Glutamatergic neuron (in vitro differentiated cells): ENCODE measurements at places on chromosomes 5 and 9. TPM values are rescaled to one million over a fixed set of nuclear protein-coding genes. Genes with fewer than 3 reads are reported as not detected.

DNA sequence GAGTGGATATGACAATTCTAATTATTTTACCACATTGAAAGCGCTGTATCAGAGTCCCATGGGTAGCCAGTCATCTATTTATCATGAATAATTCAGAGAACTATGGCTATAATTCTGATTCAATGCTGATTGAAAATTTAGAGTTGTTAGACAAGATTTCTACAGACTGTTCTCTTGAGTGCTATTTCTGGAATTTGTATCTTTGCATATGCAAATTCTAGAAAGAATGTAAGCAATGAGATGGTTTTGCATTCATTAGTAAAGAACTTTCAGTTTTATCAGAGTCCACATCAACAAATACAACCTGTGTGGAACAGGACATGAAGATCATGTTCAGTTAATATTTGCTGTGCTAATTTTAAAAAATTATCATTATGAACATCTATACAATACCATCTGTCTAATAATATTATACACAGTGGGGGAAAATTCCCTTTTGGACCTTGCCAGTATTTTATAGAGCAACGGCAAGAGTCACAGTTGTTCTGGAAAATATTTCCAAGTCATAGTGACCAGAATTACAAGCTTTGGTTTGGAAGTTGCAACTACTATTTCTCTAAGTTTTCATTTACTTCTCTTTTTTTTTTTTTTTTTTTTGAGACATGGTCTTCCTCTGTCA is 372.7 kb upstream of the PTGER4 start:
- no peak for DNase-seq

DNA sequence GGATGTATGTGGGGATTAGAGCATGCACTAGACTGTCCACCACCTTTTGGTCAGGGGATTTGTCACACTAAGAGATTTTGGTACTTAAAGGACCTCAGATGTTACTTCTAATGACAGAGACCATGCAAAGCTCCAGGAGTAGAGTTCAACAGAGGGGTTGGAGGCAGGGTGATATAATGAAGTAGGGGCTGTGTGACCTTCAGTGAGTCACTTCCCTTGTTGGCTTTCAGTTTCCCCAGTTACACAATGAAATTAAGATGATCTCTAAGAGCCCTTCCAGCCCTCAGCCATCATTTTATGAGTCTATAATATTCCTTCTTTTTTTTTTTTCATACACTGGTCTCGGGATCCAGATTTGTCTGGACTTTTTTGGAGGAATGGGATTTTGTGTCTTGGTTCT is 26.8 kb downstream of the GLRA1 start:
- no peak for DNase-seq

GRCh38 chr5:173498286-173498685 is 118.2 kb downstream of the BOD1 start:
- DNase-seq = no peak

DNA sequence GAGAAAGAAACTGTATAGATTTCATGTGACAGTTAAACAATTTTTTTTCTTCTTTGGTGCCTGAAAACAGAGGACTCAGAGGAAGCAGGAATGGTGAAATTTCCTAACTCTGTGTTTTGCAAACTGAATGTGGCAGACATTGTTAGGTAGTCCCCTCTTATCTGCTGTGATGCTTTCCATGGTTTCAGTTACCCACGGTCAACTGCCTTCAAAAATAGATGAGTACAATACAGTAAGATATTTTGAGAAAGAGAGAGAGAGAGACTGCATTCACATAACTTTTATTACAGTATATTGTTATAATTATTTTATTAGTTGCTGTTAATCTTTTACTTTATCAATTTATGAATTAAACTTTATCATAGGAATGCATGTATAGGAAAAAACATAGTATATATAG is 627.2 kb downstream of the CCDC171 start:
- no peak for DNase-seq

GRCh38 chr5:142280066-142281007 is 44.5 kb downstream of the SPRY4 start:
- no peak for DNase-seq

GRCh38 chr5:125470280-125470902 is 724.0 kb upstream of the ZNF608 start:
- DNase-seq = no peak

GRCh38 chr5:141942185-141942857 is 15.7 kb downstream of the PCDH12 start:
- DNase-seq = peak; percentile 32

GRCh38 chr9:84860249-84861115 is 191.0 kb downstream of the NTRK2 start:
- DNase-seq = no peak

DNA sequence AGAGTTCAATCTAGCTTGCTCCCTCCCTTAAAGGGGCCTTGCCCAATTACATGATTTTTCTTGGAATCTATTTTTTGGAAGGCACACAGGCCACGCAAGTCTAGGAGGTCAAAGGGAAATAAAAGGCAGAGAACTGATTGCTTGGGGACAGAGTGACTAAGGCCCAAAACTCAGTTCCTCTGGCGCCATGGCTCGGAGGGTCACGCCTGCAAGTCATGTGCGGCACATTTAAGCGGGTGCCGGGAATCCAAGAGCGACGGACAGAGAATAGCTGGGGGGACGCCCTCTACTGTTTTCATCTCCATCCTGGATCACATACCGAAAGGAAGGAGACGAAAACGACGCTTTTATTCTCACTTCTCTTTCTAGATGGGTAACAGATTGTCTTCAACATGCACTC is 78.6 kb downstream of the FREM1 start:
- DNase-seq = no peak

- DNase-seq = no peak
These were observed 20.1 kb downstream of the CDK20 start for GRCh38 chr9:87954230-87954629.

DNA sequence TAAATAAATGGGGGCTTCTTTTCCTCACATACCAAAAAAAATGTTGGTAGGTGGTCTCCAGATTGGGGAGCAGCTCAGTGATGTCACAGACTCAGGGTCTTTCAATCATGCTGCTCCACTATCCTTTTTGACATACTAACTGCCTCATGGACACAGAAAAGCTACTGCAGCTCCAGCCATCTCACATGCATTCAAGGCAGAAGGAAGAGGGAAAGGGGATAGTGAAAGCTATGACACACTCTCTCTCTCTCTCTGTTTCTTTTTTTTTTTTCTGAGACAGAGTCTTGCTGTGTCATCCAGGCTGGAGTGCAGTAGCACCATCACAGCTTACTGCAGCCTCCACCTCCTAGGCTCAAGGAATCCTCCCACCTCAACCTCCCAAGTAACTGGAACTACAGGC is 7.9 kb upstream of the ADGRD2 start:
- no peak for DNase-seq

DNA sequence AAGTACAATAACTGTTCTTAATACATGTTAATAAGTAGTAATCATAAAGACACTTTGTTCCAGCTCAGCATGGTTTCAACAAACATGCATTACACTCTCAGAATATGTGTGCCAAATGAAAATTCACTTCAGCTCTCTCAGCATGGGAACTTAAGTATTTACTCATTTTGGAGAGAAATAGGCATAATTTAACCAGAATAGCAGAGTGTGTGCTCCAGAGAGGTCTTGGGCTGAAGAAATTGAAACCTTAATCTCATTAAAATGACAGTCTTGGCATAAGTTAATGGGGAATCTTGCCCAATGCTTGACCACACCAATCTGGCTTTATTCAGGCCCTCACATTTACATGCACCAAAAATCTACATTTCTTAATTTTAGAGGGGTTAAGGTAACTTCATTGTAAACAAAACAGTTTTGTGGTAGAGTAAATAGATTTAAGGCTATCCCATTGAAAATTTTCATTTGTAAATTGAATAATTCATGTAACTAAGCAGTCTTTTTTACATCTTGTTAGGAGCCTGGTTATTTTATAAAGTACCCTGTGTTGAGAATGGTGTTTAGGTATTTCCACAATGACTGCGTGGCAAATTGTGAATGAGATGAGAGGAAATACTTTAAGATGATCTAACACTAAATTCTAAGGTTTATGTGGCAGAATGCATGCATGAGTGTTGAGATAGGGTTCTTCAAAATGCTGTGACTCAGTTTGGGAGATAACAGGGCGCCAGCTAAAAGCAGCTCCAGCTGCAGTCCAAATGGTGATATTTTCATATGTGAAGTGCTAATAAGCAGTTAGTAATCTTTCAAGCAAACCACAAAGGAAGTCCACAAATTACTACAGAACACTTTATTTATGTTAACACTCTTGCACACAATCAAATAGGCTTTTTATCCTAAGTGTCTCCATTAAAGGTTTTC is 11.3 kb upstream of the LOX start:
- DNase-seq = no peak

DNA sequence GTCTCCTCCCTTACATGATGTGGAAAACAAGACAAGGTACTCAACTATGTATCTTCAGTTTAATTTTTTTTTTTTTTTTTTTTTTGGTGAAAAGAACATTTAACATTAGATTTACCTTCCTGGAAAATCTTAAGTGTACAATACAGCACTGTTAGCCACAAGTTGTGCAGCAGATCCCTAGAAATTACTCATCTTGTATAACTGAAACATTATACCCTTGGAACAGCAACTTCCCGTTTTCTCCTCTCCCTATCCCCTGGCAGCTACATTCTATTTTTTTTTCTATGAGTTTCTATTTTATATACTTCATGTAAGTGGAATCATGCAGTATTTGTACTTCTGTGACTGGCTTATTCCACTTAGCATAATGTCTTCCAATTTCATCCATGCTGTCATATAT is 421.9 kb upstream of the FTMT start:
- no peak for DNase-seq

DNA sequence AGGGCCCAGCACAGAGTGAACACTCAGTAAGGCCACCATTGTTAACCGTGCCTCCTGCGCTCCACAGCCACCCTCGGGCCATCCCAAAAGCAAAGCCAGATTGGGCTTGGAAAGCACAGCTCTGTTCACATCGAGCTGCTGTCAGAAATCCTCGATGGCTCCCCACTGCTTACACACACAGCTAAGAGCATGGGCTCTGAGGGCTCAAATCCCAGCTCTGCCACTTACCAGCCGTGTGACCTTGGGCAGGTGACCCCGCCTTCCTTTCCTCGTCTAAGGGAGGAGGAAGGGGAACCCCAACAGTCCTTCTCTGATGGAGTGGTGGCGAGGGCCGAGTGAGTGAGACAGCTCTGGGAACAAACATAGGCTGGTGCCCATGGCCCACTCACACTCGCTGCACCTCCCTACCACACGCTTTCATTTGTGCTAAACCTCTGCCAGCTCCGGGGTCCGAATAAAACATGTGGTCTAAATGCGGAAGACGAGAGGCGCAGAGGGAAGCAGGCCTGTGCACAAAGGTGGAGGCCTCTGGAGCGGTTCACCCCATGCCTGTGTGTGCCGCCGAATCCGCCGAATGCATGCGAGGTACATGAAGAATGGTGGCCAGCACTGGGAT is 139.3 kb downstream of the PAX5 start:
- no peak for DNase-seq

DNA sequence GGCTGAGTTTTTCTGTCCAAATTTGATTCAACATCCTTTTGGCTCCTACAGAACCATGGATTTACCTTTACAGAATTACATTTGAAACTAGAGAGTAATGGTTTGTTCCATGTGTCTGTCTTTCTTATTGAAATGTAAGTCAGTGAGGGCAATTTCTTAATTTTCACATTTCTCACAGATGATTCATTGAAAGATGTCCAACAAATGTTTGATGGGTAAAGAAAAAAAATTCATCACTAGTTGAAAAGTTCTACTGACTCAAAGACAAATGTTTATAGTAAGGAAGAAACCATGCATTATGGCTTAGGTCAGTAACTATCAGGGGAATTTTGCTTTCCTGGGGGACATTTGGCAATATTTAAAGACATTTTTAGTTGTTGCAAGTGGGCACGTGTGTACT is 131.6 kb upstream of the TRPM3 start:
- DNase-seq = no peak

GRCh38 chr5:139705191-139705590 is 57.0 kb downstream of the CXXC5 start:
- DNase-seq = no peak

DNA sequence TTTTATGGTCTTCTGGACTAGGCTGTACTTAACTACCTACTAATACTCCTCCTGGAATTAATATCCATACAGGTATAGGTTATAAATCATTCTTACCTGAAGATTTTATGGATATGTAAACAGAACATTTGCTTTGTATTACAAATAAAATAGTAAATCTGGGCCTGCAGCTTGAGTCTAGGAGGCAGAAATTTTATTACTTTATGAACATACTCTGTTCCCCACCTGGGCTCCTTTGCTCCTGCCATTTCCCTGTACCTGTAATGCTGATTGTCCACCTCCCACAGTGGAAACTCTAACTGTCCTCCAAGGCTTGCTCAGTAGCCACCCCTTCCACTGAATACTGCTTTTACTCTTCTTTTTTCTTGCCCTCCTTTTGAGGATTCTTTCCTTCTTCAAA is 108.0 kb downstream of the PAM start:
- DNase-seq = no peak

GRCh38 chr9:107737987-107738743 is 248.6 kb upstream of the KLF4 start:
- DNase-seq = no peak

GRCh38 chr5:81315336-81315735 is 13.9 kb downstream of the ZCCHC9 start:
- no peak for DNase-seq

The COL23A1 gene
- 2.9 TPM for total RNA-seq

The NNT gene
- total RNA-seq = 152 TPM

The TRIM23 gene
- 17.6 TPM for total RNA-seq

The LCN10 gene
- total RNA-seq = not detected

The NTRK2 gene
- total RNA-seq = 2.1 TPM

The PCA3 gene
- total RNA-seq = not detected

The PCDHA12 gene
- 32.4 TPM for total RNA-seq

The IFNA21 gene
- total RNA-seq = not detected

The SCGB3A2 gene
- 1.2 TPM for total RNA-seq

The IL6ST gene
- total RNA-seq = 37.7 TPM

The SPATA6L gene
- total RNA-seq = 0.59 TPM

The IFNA13 gene
- not detected for total RNA-seq

The AGPAT2 gene
- 72.8 TPM for total RNA-seq

The C5orf34 gene
- total RNA-seq = 10.2 TPM

The FST gene
- 0.98 TPM for total RNA-seq

The ANXA2R gene
- 1.6 TPM for total RNA-seq

The RAB3C gene
- total RNA-seq = 36.2 TPM

The RORB gene
- total RNA-seq = 2.2 TPM

The FAM221B gene
- total RNA-seq = not detected

The FOXI1 gene
- not detected for total RNA-seq

The JADE2 gene
- total RNA-seq = 2.1 TPM

The NUTM2F gene
- not detected for total RNA-seq

The CMYA5 gene
- total RNA-seq = 0.74 TPM

The KCNN2 gene
- 2.3 TPM for total RNA-seq
